ENCODE measurements at places on chromosomes 2 and 18. TPM values are rescaled to one million over a fixed set of nuclear protein-coding genes. Genes with fewer than 3 reads are reported as not detected.

IGFBP2 gene
- total RNA-seq = 366 TPM

ATP9B gene
- total RNA-seq = 19.1 TPM

POTEE gene
- total RNA-seq = 1.2 TPM

MEP1B gene
- not detected for total RNA-seq

LINC00305 gene
- total RNA-seq = not detected

GALNT5 gene
- total RNA-seq = 0.17 TPM

CCDC178 gene
- total RNA-seq = 0.11 TPM

SERPINB3 gene
- total RNA-seq = 1.7 TPM

MAP3K19 gene
- total RNA-seq = not detected

DAW1 gene
- not detected for total RNA-seq

IDH1 gene
- total RNA-seq = 234 TPM

ALPG gene
- 1.4 TPM for total RNA-seq

ERMN gene
- total RNA-seq = 0.29 TPM

VPS54 gene
- 13.4 TPM for total RNA-seq

SCYGR4 gene
- total RNA-seq = not detected

FAM161A gene
- 13.3 TPM for total RNA-seq

BMP10 gene
- total RNA-seq = not detected

MATN3 gene
- 13.5 TPM for total RNA-seq

RASGRP3 gene
- not detected for total RNA-seq

LYG2 gene
- total RNA-seq = not detected

GAL3ST2 gene
- total RNA-seq = 0.37 TPM

CSRNP3 gene
- total RNA-seq = 2.3 TPM

STARD6 gene
- total RNA-seq = not detected

ABCG8 gene
- total RNA-seq = not detected

SOX11 gene
- 42.8 TPM for total RNA-seq

TGFA gene
- total RNA-seq = 3.3 TPM

AFG3L2 gene
- total RNA-seq = 75.8 TPM

ZBTB14 gene
- total RNA-seq = 14.5 TPM

ASB18 gene
- not detected for total RNA-seq

SPRED2 gene
- 23.5 TPM for total RNA-seq

OTOS gene
- total RNA-seq = not detected

MROH2A gene
- not detected for total RNA-seq

CASP10 gene
- total RNA-seq = 2.7 TPM

C2orf78 gene
- 0.09 TPM for total RNA-seq

PPM1G gene
- total RNA-seq = 146 TPM

ANKRD30B gene
- total RNA-seq = not detected

STON1 gene
- total RNA-seq = 5.5 TPM

CXXC1 gene
- total RNA-seq = 95.9 TPM

DOK6 gene
- total RNA-seq = 0.20 TPM

CTIF gene
- 14.4 TPM for total RNA-seq

TCF7L1 gene
- 117 TPM for total RNA-seq

GAD1 gene
- total RNA-seq = 1.8 TPM

PLGLB2 gene
- 0.68 TPM for total RNA-seq

RBM45 gene
- 13.9 TPM for total RNA-seq

TLX2 gene
- total RNA-seq = 0.20 TPM

GCG gene
- not detected for total RNA-seq

SCN1A gene
- total RNA-seq = 0.13 TPM

Measured in H9 (cell line).